Stimulated activated CD8-positive, alpha-beta memory T cell treated with anti-CD3 and anti-CD28 coated beads, Interleukin-2, amount 100 ng/mL, for 1 hour (primary cell): ENCODE measurements at places on chromosomes 2 and 18.
A peak's percentile ranks its signal among the peaks of the same experiment; 100 is the strongest.

DNA sequence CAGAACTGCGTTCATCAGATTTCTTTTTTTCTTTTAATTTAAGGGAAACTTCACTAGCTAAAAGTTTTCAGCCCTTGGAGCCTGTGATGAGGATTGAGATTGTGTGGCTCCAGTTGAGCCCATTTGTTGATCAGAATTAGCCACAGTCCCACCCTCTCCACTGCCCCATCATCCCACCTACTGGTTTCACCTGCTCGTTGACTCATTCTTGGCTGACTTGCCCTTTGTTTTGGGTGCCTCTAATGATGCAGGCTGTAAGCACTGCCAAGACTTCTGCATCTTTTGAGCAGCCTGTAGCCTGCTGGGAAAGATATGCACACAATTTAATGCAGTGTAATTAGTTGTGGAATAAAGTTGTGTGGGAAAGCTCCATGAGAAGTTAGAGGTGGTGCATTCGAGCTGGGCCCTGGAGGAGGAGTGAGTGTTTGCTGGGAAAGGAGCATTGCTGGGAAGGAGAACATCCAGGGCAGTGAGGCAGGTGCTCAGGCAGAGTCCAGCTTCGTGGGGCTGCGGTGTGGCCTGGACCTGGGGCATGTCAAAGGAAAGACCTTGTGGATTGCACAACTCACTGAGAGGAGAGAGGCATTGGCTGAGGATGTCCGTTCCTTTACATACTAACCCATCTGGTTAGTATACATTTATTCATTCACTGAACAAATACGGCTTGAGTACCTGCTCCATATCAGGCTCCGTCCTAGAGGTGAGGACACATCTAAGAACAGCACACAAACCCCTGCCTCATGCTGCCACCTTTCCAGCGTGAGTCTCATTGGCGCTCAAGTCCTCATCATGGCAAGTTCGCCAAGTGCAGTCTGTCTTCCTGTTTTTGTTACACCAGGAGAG lies 18.2 kb downstream of the ASPRV1 start:
- DNase-seq = no peak

DNA sequence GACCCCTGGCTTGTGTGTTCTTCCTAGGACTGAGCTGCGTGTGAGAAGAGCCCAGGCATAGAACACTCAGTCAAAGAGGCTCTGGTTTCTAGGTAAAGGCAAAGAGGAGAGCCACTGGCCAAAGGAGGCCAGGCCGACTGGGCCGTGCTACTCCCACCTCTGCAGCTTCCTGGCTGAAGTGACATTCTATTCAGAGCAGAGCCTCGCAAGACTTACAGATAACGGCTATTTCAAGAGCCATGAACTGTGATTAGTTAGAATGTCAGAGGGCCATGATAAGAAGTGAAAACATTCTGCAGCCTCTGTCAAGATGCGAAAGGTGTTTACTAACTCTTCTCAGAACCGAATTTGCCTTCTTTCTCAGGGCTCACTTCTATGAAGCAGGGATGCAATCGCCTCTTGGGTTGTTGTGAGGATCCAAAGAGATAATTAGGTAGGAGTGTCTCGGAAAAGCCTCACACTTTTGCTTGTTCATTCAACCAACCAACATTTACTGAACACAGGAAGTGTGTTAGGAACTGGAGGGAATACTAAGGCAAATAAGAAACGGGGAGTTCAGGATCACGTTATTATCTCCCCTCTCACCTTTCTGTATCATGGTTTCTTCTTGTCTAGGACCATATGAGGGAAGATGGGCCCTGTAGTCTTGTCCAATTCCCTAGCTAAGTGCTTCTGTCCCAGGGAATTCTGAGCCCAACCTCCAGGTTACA lies 3.4 kb upstream of the DNAJC5G start:
- no peak for DNase-seq

- no peak for DNase-seq
Measured at GRCh38 chr18:48942554-48943261, 8.1 kb downstream of the SMAD7 start.

DNA sequence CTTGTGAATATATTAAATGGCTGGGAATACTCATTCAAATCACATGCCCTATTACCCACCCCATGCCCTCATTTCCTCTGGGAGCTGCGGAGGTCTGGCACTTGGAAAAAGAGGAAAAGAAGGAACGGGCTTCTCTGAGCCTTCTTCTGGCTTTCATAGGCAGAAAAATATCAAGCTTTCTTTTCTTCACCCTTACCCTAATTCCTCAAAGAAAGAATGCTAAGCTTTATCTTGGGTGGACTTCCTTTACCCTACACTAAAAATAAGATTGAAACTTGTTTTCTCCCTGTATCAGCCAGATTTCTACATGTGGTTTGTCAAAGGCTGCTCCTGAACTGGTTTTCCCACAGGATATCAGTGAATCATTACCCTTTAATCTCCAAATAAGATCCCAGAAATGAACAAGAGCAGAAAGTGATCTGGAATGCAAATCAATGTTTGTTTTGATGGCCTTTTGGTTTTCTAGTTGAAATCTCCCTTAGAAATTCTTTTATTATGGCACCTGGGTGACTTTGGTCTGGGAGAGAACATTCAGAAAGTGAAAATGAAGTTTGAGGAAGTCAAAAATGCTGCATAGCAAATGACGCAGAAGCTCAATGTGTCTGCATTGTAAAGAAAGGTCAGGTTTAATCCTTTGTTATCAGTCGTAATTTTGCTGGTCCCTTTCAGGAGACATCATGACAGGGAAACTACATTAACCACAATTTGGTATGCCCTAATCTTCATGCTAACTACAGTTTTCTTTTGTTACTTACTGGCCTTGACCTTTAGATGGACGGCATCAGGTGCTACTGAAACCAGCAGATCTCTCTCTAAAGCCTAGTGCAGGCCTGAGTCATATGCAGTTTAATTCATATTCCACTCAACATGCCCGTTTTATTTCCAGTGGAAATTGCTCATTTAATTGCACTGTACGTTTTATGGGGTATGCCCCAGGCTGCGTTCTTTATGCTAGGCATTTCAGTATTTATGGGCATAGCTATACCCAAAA lies 46.6 kb upstream of the HNRNPA3 start:
- DNase-seq = no peak

GRCh38 chr2:105862843-105863242 lies 118.1 kb downstream of the NCK2 start:
- no peak for DNase-seq

- no peak for DNase-seq
Measured at GRCh38 chr2:219684721-219685689, 57.6 kb downstream of the SLC4A3 start.

DNA sequence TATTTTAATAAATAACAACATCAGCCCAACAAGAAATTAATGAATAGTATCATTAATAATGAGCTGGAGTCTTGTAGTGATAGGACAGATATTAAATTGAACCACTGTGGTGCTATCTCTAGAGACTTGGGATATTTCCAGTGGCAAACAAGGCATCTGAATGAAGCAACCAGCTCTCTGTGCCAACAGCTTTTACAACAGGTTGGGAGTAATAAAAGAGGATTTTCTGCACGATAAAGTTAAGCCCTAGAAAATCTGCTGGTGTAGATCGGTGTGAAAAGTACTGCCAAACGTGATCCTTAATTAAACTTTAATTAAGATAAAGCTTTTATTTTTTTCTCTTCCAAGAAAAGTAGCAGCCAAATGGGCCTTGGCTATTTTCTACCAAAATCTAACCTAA lies 385.5 kb downstream of the NR4A2 start:
- no peak for DNase-seq

- no peak for DNase-seq
Measured at GRCh38 chr2:100404411-100404810, 13.1 kb downstream of the CHST10 start.

GRCh38 chr18:21163647-21164547 lies 52.3 kb upstream of the ROCK1 start:
- DNase-seq = no peak

GRCh38 chr18:50218432-50219197 lies 23.7 kb upstream of the MYO5B start:
- DNase-seq = peak; percentile 9

DNA sequence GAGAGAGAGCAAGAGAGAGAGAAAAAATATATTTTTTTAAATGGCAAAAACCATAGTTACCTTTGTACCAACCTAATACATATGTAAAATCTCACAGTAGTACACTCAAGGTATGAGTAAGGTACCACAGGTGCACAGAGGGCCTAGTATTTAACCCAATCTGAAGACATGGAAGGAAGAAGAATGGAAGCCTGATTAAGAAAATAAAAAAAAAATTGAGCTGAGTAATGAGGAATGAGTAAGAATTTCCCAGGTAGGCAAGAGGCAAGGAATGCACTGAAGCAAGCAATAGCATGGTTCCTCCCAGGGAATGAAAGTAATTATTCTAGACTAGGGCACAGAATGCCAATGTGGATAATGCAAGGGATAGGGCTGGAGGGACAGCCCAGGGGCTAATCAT lies 294.2 kb downstream of the FIGN start:
- no peak for DNase-seq

DNA sequence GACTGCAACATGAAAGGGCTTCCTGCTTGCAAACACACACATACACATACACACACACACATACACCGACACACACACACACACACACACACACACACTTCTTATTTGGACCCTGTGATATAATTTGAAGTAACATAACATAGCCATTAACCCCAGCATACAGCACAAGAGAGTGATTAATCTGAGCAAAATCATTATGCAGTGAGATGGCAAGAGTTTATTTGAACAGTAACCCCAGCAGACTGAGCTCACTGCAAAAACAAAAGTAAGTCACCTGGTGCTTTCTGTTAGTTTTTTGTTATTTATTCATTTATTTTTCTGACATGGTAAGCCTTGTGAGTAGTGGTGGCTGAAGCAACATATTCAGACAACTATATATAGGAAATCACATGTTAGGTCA lies 93.7 kb downstream of the NOL4 start:
- no peak for DNase-seq

- no peak for DNase-seq
Measured at GRCh38 chr2:66555501-66556324, 120.8 kb downstream of the MEIS1 start.

DNA sequence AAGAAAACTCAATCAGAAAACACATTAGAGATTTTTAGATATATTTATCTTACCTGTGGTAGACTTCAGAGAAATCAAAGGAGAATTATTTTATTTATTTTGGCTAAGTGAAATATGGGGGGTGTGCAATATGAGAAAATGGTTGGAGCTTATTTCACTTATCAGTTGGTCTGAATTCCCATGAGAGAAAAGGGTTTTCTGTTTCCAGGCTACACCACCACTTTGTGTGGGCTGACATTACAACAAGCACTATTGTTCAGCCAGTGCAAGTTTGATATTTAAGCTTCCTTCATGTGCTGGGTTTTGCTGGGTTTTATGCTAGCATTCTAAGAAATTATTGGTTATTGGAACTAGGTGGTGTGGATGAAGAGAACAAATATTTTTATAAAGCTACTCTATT lies 33.5 kb downstream of the RMND5A start:
- DNase-seq = no peak

DNA sequence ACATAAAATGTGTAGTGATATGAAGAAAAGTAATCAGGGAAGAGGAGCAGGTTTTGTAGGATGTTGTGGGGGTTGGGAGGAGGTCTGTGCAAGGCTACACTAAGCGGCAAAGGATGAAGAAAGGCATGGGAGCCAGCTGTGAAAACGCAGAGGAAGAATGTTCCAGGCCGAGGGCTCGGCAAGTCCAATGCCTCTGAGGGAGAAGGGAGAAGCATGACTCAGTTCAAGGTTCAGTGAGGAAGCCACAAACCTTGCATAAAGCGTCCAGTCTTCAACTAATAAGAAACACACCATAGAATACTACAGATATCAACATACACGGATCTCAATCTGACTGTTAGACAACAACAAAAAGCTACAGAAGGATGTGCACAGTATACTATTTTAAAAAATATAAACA lies 16.2 kb downstream of the EPB41L3 start:
- DNase-seq = no peak

DNA sequence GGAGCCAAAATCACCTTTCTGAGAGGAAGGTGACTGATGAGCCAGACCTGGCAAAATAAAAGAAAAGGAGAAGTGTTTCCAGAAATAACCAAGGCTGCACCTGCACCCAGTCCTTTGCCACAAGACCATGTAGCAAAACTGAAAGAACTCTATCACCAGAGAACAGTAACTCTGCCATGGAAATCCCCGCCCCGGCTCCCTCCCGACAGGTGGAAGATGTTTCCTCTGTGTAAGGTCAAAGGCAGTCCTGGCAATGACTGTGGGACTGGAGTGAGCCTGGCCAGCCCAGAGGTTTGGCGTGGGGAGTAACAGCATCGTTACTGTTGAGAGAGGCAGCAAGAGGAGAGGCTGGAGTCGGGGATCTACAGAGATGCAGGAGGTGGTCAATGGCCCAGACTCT lies 42.3 kb downstream of the SPRED2 start:
- no peak for DNase-seq

DNA sequence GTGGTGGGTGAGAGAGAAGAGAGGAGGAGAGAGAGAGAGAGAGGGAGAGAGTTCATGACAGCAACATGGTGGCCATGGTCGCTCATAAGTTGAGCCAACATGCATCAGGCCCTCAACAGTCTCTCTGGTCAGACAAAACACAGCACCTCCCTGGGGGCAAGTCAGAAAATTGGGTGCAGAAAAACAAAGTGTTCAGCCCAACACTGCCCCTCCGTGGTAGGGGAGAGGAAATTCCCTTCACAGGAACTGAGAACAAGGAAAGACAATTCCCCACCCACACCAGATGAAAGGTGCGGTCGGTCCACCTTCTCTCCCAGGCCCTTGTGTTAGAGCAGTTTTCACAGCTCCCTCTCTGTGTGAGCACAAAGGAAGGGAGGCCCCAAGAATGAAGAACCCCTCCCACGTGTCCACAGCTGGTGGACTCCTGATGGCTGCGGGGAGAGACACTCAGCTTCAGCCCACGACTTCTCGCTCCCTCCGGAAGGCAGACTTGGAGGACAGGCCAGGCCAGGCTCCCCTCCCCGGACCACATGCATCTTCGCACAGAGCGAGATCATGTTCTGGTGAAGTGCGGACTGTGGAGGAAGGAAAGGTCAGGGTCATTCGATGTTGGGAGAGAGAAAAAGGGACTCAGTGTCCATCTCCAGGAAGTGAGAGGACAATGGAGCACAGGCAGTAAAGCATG lies 181.7 kb downstream of the ANAPC1 start:
- DNase-seq = no peak

- DNase-seq = no peak
Measured at GRCh38 chr18:13232086-13232917, 13.7 kb downstream of the LDLRAD4 start.

GRCh38 chr2:216319771-216320170 lies 52.5 kb downstream of the MARCHF4 start:
- DNase-seq = no peak

DNA sequence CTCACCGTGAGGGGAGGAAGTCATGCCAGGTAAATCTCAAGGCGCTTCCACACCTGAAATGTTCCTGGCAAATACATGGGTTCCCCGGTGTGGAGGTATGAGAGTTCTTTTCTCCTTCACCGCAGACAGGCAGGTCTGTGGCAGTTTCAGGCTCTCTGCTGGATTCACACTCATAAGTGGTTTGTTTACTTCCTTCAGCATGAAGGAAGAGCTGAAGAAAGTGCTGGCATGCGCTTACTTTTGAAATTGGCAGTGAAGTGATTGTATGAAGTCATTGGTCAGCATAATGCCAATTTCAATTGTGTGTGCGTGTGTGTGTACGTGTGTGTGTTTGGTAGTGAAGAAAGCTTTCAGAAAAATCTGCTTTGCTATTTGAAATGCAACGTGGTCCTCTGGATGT lies 43.4 kb downstream of the RNF144A start:
- no peak for DNase-seq
